ENCODE measurements at places on chromosomes 3 and 15.

DNA sequence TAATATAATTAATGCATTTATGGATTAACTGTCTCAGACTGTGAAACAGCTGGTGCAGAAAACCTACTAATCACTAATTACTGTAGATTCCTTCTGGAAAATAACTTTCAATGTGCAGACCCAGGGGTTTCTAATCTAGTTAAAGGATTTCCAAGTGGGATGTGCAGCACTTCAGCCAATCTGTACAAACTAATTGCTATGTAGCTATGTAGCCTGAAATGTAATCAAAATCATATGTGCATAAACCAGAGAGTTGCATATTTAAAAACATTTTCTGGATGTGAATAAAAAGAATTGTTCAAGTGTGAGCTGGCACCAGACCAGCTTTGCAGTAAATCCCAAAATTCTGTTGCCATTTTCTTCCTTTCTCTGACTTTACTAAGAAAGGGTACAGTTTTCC lies 127.5 kb upstream of the CD96 start:
- no peak for DNase-seq

GRCh38 chr3:14570089-14570488 lies 29.9 kb upstream of the GRIP2 start:
- DNase-seq, result no peak

DNA sequence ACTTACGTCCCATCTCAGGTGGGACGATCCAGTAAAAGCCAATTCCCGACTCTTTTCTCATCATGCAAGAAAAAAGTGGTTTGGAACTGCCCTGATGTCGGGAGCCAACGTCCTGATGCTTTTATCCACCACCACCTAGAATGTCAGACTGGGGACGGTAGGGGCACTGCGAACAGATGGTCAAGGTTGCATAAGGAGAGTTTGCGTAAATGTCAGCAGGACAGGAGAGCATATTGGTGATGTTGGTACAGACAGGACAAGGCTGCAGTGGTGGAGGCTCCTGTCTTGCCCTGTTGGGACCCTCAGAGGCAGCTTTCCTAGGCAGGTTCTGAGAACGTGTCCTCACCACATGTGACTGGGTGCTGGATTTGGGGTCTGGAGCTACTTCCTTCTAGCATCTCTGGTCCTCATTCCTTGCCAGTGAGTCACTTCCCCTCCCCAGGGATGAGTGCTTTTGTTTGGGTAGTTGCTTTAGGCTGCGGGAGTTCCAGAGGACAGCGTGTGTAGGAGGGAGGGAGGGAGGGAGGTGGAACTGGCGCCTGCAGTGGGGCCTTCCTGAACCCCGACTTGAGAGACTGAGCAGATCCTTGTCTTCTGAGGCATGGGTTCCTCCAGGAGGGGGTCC lies 21.0 kb downstream of the THSD4 start:
- DNase-seq, result no peak

DNA sequence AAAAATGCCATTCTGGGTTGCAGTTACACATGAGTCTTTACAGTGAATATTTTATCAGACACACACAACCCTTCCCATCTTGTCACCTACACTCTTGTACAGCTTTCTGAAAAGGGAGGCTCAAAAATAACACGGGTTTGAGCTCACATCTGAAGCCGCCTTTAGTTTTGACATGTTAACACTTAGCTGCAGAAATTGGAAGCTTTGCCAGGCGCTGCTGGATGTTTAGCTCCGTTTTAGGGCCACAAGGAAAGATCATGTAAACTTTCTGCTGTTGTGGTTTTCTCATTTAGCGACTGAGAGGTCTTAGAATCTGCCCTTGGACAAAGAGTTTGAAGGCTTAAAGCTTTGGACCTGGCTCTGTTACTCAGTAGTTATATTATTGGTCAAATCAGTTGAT lies 120.1 kb downstream of the OXNAD1 start:
- DNase-seq, result no peak

DNA sequence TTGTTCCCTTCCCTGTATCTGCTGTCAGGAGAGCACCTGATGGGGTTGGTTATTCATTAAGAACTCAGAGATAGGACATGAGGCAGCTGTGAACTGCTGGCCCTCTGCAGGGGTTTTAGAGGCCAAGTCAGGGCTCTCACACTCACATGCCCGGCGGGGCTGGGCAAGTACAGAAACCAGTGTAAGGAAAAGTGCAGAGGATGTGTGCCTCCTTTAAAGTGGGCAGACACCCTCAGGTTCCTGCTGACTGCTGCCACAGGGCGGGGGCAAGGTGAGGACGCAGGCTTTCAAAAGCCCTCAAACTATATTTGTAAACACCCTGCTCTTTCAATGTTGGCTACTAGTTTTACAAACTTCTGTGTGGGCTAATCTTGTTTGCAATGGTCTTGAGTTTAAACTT lies 22.4 kb downstream of the CXCR6 start:
- no peak for DNase-seq

All from MM.1S (cell line).